ENCODE measurements at places on chromosomes 11 and 22.

- DNase-seq: no peak
Measured at GRCh38 chr11:45859661-45860140, 12.4 kb downstream of the CRY2 start.

- no peak for DNase-seq
Measured at GRCh38 chr11:2473361-2474058, 28.7 kb downstream of the KCNQ1 start.

- no peak for DNase-seq
Measured at GRCh38 chr11:97107604-97108003, 717.8 kb downstream of the JRKL start.

DNA sequence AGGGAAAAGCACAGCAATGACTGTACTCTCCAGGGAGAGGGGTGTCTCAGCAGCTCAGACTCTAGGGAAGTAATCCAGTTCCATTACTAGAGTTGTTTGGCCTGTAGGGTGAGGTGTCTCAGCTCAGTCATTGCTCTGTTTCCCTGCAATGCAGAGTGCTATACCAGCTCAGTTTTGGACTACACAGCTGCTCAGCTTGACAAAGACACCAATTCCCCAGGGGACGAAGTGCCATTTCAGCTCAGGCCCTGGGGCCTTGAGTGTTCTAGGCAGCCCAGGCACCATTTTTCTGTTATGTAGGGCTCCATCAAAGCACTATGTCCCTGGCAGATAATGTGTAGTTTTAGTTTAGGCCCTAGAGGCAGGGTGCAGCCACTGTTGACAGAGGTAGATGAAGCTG, 18.2 kb downstream of the CALCB start:
- no peak for DNase-seq

DNA sequence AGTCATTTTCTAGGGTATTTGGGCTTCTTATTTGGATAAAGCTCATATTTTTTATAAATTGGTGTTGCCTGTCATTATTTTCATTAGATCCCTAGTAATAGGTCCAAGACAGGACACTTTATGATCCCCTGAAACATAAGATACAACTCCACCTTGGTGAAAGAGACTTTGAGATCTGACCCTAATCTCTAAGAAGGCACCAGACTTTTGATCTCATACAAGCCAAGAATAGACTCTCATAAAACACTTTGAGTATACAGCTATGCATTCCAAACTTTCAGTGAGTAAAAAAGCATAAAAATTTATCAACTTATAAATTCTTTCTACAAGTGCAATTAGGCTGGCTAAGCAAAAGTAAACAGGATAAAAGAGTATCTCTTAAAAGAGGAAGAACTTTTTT, 451.2 kb downstream of the MN1 start:
- DNase-seq: no peak
